ENCODE measurements at places on chromosomes 5 and 9.

- DNase-seq = no peak
Observed at GRCh38 chr9:121296213-121297127, 28.5 kb downstream of the GSN start.

GRCh38 chr5:33309536-33310345, 131.0 kb upstream of the TARS1 start:
- no peak for DNase-seq

- no peak for DNase-seq
Observed at GRCh38 chr5:171268700-171269620, 40.1 kb upstream of the TLX3 start.

GRCh38 chr9:78671785-78672184, 374.9 kb downstream of the PSAT1 start:
- no peak for DNase-seq

GRCh38 chr5:143156086-143156485, 247.4 kb downstream of the NR3C1 start:
- no peak for DNase-seq

- DNase-seq = no peak
Observed at GRCh38 chr9:35616681-35617459, 1.3 kb downstream of the CD72 start.

DNA sequence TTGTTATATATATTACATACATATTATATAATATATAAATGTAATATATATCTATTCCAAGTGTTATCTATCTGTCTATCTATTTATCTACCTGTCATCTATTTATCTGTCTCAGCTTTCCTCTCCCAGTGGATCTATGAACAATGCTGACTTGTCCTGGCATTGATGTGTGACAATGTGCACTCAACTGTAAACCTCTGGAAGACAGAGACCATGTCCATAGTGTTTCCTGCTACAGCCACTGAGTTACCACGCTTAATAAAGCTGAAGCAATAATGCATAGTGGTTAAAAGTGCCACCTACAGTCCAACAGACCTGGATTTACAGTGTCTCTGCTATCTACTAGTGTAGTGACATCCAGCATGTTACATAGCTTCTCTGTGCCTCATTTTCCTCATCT, 57.2 kb upstream of the TMED7 start:
- no peak for DNase-seq
